ENCODE measurements at places on chromosomes 2 and 18.

DNA sequence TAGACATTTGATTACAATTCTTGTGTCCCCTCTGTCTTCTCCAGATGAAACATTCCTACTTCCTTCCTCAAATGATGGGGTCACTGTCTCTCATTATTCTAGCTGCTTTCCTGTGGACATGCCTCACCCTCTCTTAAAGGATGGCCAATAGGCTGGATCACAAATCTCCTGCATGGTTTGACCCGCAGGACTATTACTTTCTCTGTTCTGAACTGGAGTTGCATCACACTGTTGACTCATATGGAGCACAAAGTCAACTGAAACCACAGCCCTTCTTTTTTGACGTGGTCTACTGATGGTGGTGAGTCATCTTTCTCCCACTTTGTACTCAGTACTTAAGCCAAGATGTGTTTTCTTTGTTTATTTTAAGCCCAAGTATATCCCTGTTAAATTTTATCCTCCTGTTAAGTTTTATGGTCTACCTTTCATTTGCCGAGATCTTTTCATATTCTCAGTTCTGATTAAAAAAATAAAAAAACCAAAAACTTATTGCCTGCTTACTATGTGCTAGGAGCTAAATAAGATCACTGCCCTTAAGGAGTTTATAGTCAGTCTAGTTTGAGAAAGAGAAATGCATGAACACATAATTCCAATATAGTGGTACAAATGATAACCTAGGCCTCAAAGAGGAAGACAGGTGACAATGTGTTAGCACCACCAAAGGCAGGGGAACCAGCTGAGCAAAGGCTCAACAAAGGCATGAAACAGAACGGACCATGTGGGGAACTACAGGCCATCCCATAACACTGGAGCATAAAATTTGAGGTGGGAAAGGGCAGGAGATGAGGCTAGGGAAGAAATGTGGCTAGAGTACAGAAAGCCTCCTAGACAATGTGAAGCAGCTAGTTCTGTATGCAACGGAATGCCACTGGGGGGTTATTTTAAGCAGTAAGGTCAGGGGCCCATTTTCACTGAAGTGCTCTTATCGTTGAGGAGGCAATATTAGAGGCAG lies 67.6 kb upstream of the ZFP36L2 start:
- DNase-seq, result peak; percentile 53

GRCh38 chr2:84016183-84016582 lies 442.9 kb downstream of the SUCLG1 start:
- DNase-seq, result no peak

DNA sequence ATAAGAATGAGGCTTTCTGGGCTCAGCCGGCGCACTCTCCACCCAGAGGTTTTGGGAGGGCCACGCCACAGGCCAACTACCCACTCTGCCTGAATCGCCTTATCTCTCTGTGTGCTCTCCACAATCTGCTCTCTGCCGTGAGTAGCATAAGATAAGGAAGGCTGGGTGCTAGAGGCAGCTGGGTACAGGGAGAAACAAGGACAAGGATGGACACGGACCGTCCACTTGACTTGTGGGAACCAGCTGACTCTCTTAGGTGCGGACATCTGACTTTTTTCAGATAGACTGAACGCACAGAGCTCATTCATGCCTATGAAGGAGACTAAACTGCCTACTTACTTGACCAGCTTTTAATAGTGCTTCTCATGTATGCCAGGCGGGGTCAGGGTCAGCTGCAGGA lies 14.3 kb downstream of the NPAS2 start:
- DNase-seq, result no peak

DNA sequence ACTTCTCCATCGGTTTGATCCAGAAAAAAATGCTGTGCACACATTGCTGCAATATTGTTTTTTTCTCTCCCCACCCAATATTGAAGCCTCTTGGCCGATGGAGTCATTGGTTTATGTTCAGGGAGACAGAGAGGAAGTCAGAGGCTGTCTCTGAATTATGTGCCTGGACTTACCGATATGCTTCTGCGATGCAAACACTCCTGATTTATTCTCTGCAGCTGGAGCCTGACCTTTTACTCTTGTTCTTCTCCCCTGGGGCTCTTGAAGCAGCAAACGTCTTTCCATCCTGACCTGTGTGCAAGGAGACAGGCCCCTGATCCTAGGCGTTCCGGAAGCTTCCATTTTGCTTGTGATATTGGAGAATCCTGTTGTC lies 99.6 kb downstream of the PTGR3 start:
- no peak for DNase-seq

GRCh38 chr2:135256531-135257260 lies 204.6 kb downstream of the RAB3GAP1 start:
- no peak for DNase-seq

DNA sequence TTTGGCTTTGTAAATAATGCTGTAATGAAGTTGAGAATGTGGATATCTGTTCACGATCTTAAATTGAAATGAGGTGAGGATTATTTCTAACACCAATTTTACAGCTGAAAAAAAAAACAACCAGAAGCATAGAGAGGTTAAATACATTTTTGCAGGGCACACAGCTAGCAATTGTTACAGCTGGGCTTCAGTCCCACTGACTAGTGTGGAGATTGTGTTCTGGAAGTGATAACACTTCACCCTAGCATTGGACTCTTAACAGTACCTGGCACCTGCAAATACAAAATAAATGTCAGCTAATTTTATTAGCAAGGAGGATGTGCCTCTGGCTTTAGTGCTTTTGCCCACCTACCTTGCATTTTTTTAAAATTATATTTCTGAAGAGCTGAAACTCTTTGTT lies 28.8 kb downstream of the CAVIN2 start:
- DNase-seq, result no peak

DNA sequence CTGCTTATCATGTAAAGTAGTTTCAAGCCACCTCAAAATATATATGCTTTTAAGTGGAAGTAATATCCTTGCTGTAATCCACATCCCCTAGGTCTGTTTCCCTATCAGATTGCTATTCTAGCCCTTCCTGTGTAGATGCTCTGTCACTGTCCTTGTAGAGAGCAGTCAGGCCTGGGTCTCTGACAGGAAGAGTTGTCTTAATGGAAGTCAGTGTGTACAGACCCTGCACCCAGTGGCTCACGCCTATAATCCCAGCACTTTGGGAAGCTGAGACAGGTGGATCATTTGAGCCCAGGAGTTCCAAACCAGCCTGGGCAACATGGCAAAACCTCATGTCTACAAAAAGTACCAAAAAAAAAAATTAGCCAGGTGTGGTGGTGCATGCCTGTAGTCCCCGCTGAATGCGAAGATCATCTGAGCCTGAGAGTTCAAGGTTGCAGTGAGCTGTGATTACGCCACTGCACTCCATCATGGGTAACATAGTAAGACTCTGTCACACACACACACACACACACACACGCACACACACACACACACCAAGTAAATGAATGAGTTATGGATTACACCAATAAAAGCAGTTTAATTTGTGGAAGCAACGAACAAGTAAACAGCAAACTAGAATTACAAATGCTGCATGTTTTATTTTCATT lies 70.2 kb upstream of the DSC1 start:
- DNase-seq, result no peak

All from activated T-cell treated with anti-CD3 and anti-CD28 coated beads for 24 hours (primary cell).